Eye (tissue), 1 donor: ENCODE measurements at places on chromosomes 1 and 21.

- DNase-seq = no peak
Observed at GRCh38 chr1:16191916-16192546, 20.4 kb downstream of the ARHGEF19 start.

DNA sequence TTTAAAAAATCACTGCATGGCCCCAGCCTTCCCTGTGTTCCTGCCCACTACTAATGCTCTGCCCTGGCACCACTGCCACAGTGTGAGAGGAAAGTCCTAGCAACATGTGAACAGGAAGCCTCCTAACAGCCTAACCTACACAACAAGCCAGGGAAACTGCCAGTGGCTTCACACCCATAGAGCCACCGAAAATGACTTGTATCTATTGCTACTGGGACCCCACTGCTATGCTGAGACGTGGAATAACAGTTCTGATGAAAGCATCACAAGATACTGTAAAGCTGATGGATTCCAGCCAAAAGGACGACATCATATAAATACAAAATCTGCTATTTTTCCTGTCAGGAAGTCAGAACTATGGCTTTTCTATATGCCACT, 74.9 kb downstream of the JAK1 start:
- peak; percentile 38 for DNase-seq

GRCh38 chr1:77413541-77414335, 131.9 kb downstream of the AK5 start:
- DNase-seq = no peak

DNA sequence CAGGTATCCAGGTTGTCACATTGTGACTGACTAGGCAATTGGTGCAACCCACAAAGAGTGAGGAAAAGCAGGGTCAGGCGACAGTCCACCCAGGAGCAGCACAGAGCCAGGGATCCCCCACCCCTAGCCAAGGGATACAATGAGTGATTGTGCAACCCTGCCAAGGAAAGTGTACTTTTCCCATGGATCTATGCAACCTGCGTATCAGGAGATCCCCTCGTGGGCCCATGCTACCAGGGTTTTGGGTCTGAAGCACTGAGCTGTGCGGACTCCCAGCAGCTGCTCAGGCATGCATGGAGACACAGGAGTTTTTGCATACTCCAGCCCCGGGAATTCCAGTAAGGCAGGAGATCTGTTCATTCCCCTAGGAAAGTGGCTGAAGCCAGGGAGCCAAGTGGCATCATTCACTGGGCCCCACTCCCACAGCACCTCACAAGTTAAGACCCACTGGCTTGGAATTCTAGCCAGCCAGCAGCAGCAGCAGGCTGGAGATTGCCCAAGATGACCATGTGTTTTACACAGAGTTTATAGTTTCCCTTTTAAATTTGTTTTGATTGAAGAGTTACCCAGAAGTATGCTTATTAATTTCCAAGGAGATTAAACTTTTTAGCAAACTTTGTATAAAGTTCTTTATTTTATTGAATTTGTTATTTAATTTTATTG, 136.0 kb downstream of the LTN1 start:
- no peak for DNase-seq
